ENCODE measurements at places on chromosomes 16 and 17.

GRCh38 chr16:3158026-3158509 is 23.2 kb downstream of the ZNF213 start:
- DNase-seq = no peak

GRCh38 chr17:37650419-37651003 is 7.3 kb upstream of the DDX52 start:
- no peak for DNase-seq

GRCh38 chr17:78089576-78090281 is 38.8 kb downstream of the TMC6 start:
- DNase-seq = no peak

DNA sequence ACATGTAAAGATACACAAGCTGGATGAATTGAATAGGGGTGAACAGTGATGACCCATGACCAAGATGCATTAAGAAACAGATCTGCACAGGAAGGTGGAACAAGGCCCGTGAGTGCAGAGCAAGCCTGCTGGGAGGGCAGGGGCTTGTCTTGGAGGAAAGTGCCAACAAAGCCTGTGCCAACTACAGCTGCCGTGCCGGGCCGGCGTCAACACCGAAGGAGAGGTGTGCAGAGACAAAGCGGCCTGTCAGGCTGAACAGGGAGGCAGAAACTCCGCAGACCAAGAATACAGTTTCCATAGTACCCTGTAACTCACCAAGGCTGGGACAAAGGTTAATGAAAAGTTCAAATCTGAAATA is 46.7 kb downstream of the ANKRD11 start:
- DNase-seq = no peak

DNA sequence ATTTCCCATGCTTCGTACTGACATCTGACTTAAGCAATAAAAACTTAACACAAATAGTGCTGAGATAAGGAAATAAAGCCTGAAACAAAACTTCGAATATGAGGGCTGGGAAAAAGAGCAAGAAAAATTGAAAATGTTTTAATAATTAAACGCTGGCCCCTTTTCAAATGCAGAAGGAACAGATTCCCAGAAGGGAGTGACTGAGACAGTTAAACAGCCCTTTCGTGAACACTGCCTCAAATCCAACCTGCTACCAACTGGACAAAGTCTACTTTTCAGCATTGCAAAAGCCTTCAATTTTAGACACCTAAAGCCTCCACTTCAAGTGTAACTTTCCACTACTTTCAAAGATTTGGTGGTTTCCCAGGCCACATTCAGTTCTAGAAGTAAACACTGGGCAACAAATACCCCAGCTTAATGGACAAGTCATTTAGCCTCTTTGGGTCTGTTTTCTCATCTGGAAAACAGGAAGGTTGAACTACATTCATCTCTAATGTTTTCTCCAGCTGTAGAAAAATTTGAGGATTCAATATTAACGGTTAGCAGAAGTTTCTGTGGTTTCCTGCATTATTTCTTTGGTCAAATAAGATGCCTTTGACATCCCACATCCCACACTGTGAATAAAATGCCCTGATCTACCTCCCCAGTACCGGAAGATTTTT is 11.8 kb downstream of the RFFL start:
- no peak for DNase-seq

DNA sequence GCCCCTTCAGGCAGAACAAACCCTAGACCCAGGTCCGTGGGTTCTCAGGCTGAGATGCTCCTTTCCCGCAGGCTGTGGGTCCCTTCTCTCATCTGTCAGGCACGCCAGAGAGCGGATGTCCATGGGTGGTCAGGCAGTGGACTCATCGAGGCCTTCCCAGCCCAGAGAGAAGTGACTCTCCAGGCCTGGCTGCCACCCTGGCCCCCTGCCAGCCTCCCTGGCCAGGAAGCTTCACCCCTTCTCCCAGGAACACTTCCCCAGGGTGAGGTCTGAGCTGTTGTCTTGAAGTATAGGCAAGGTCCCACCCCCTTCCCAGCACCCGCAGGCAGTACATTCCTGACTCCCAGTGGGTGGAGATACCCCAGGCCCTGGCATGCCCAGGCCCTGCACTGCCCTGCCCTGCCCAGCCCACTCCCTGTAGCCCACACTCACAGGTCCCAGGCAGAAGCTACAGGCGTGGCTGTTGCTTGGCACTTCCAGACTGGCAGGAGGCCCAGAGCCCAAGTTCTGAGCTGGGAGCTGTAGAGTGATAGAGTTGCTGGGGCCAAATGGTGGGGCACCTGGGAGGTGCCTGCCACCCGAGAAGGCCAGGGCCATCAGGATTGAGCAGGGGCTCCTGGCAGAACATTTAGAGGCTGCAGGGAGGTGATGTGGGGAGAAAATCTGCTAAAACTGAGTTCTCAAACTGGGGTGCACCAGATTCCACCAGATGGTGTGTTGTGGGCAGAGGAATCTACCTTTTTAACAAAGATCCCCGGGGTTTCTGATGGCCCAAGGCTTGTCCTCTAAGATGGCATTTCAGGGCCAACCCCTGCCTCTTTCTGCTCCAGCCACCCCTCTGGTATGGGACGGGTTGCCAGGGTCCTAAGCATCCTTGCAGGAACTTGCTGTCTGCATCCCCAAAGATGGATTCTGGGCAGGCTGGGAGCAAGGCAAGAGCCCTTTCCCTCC is 6.7 kb downstream of the ITGA3 start:
- no peak for DNase-seq

DNA sequence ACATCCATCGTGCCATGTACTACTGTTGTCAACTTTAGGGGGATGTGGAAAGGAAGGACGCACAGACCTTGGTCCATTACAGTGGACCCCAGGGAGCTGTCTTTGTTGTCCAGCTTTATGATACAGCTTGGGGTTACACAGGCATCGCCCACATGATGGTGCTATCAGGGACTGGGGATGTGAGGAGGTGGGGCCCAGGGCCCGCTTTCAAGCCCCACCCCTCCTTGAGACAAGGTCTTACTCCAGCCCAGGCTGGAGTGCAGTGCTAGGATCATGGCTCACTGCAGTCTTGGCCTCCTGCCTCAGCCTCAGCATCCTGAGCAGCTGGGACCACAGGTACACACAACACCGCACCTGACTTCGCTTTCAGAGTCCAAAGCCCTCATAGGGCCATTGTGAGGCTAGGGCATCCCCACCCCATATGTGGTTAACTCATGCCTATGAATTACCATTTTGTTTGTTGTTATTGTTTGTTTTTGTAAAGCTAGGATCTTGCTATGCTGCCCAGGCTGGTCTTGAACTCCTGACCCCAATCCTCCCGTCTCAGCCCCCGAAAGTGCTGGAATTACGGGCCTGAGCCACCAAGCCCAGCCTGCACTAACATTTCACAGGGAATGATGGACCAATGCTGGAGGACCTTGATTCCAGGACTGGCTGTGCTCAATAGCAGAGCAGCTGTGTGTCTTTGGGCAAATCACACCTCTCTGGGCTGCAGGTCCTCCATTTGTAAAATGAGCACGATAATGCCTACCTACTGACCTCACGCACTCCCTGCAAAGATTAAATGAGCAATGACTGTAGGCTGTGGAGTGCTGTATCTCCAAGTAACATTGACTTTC is 17.2 kb downstream of the ST3GAL2 start:
- DNase-seq = no peak

- no peak for DNase-seq
Observed at GRCh38 chr16:47725188-47725695, 264.1 kb downstream of the PHKB start.

GRCh38 chr17:35876534-35876933 is 3.6 kb downstream of the CCL5 start:
- DNase-seq = no peak

- DNase-seq = no peak
Observed at GRCh38 chr17:40014375-40014980, 762 bp upstream of the CSF3 start.

GRCh38 chr16:19400711-19401110 is 17.0 kb upstream of the TMC5 start:
- DNase-seq = no peak

DNA sequence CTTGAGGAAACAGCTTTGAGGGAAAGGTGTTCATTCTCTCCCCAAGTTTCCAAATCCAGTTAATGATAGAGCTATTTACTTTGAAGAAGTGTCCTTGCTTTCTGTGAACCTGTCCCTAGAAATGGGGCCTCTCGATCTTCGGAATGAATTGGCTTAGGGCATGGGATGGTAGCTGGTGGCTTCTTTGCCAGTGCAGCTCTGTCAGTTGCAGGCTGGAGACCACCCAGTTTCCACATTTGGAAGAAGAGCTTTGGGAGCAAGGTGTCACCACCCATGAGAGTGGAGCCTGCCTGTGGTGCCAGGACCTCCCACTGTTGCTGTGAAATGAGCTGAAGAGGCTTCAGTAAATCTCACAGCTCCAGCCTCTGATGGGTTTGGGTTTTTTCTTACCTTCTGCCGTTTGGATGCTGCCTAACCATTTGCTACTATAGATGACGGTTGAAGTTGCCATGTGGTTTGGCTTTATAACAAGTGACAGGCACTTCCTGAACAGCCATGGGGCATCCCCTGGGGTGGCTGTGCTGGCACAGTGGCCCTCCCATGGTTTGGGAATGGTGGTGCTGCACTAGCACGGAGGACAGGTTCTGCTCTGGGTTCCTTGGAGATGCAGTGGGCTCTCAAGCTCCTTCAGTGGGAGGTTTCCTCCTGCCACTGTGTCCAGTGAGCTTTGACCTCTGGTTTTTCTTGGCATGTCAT is 19.5 kb upstream of the SLC5A10 start:
- DNase-seq = no peak

DNA sequence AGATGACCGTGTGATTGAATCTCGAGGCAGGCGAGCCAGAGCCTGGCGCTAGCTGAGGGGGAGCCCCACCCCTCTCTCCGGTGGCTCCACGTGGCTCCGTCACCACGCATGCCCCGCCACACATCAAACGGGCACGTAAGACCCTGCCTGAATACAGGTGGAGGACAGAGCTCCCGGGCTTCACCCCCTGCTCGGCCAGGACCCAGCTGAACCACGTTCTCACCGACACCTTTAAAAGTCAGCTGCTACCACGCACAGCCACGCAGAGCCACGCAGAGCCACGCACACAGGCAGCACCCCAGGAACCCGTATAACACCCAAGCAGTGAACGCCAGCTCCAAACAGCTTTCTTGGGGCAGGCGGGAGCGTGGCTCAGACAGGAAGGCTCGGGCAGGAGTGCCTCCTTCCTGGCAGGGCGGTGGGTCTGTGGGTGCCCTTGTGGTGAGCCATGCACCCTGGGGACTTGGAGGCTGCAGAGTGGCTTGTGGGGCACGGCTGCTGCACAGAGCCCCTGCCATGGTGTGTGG is 4.4 kb downstream of the TMEM204 start:
- no peak for DNase-seq

DNA sequence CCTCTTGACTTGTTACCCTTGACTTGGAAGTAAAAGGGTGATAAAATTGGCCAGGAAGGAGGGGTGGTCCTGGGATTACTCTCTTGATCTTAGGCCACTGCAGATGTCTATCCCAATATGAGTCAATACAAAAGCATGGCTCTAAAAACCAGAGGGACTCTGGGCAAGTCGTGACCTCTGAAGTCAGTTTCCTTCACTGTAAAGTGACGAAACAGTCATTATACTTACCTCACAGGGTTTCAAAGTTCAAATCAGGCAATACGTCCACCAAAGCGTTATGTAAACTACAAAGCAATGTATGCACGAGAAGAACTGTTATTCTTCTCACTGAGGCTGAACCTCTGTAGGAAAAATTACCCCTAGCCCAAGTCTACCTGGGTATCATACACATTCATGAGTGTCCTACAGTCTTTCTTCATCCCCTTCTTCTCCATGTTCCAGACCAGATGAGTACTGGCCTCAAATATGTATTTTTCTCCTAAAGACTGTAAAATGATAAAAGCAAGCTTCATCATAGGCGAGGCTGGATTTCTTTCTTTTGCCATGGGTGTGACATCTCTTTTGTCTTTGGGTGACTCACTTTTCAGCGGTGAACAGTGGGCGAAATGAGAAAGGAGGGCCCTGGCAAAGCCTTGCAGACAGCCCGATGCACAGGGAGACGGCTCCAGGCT is 34.5 kb upstream of the CLEC18B start:
- DNase-seq = no peak

DNA sequence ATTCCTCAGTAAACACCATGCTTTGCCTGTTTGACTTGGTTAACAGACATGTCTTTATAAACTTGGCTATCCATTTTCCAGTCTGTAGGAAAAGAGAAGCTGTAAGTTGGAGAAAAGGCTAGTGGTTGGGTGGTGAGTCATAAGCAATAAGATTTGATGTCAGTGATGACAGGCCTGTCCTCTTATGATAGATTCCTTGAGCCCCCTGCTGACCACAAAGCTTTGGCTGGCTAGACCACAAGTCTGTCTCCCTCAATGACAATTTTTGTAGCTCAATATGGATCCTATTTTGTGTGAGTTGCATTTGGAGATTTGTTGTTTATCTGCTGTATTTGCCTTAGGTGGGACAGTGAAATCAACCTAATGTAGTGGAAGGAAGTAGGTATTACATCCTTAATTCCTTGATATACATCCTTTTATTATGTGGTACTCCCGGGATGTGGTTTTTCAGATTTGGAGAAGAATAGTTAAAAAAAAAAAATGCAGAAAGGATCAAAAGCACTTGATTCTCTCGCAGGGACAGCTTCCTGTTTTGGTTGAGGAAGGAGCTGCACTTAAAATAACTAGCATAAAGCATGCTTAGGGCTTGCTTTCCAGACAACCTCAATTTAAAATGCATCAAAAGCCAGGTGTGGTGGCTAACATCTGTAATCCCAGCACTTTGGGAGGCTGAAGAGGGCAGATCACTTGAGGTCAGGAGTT is 67.4 kb downstream of the SIAH1 start:
- no peak for DNase-seq

- no peak for DNase-seq
Observed at GRCh38 chr16:67993207-67994039, 5.9 kb downstream of the DPEP2 start.

GRCh38 chr17:56475116-56475515 is 118.4 kb upstream of the NOG start:
- DNase-seq = no peak

GRCh38 chr17:40361063-40361924 is 3.2 kb downstream of the GJD3 start:
- DNase-seq = no peak

GRCh38 chr17:59108400-59109102 is 1.9 kb upstream of the TRIM37 start:
- no peak for DNase-seq

DNA sequence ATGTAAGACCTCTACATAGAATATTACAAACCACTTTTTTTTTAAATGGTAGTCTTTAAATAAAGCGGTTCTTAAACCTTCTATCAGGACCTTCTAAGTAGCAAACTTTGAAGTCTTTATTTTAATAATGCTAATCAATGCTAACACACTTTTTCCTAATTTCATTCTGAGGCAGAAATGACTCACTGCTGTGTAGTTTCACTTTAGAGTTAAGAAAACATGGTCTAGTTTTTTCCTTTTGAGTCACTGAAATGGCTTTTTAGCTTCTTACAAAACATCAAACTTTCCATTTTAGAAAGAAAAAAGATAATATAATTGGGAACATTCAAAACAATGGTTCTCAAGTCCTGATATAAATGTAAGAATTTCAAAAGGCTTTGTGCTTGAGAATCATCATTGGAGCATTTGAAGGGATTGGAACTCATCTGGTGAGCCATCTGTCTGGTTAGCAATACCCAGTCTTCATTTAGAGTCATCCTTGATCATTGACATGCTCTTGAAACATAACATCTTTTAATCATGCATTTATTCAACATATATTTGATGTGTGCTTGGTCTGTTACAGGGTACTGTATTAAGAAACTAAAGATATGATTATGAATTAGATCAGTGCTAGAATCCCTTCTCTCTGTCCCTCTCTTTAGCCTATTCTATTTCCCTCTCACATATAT is 258.3 kb upstream of the MON1B start:
- DNase-seq = no peak

GRCh38 chr17:17343896-17344506 is 40.8 kb downstream of the NT5M start:
- DNase-seq = no peak

Data from cortex of kidney (tissue), 1 donor.